ENCODE measurements at places on chromosomes 11 and 22. TPM values are rescaled to one million over a fixed set of nuclear protein-coding genes. Genes with fewer than 3 reads are reported as not detected.

The C11orf54 gene
- total RNA-seq = 23.1 TPM

DNA sequence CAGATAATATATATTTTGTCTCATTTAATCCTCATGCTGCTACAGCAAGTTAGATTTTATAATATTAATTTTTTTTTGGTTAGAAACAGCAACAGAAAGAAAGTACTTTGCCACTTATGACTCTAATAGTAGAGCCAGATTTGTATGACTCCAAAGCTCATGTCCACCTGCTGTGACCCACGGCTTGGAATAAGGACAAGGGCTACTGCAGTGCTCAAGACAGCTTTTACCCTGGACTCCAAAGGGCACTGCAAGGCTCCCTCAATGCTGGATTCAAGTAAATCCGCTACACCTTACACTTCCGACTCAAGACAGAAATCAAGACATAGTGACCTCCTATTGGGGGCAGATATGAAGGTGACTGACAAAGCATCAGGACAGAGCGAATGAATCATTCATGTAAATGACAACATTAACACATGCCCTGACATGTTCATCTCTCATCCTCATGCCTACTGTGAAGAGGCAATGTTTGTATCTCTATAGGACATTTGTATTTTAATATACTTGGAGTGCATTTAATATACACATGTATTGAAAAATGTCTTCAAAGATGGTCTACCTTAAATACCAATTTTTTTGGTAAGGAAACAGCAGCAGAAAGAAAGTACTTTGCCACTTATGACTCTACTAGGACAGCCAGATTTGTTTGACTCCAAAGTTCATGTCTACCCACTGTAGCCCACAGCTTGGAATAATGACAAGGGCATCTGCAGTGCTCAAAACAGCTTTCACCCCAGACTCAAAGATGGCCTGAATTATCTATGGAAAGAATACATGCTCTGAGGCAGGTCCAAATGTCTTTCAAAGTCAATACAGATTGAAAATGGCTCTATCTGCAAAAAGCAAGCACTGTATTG, 375.6 kb upstream of the CCDC90B start:
- peak overlapping the region; percentile 58 for H3K27ac ChIP-seq
- H3K4me3 ChIP-seq = no peak overlapping the region
- no peak for DNase-seq

The KIF18A gene
- 12.9 TPM for total RNA-seq

The CARNS1 gene
- not detected for total RNA-seq

GRCh38 chr11:88535916-88536547, 198.5 kb upstream of the CTSC start:
- no peak overlapping the region for H3K4me3 ChIP-seq
- no peaks in the 10 kb centered on the region for H3K27me3 ChIP-seq
- peaks cover 37% of the 10 kb centered on the region for H3K4me1 ChIP-seq
- no peaks in the 10 kb centered on the region for H3K36me3 ChIP-seq
- peak; percentile 82 for DNase-seq

DNA sequence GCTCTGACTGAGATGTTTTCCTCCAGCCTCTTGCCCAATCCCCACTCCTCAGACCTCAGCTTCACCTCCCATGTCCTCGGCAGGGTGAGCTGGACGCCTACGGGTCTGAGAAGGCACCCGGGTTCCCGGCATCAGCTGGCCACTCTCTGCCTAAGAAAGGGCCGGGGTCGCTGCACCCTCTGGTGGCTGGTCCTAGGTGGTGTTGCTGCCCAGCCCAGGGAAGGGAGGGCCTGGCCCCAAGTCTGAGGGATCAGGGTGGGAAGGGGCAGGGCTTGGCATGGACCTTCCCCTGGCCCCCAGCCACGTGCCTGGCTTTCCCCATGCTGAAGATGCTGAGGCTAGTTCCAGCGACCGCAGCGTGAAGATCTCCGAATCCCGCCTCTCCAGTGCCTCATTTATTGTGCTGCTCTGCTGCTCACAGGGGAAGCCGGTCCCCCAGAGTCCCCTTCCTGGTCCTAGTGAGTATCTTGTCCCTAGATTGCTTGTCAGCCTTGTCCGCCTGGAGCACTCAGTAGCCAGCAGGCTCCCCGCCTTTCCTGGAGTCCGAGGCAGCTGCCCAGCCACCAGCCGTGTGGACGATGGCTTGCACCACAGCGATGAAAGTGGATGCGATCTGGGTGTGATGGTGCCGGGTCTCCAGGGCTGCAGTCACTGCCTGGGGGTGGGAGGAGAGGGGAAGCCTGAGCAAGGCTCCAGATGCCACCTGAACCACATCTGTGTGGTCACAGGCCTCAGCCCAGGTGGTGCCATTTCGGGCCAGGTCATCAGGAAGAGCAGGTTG, 2.9 kb upstream of the GGT5 start:
- peaks cover 27% of the 10 kb centered on the region for H3K4me1 ChIP-seq
- H3K4me3 ChIP-seq = no peak overlapping the region
- no peaks in the 10 kb centered on the region for H3K27me3 ChIP-seq
- no peaks in the 10 kb centered on the region for H3K36me3 ChIP-seq

The NAALAD2 gene
- not detected for total RNA-seq

DNA sequence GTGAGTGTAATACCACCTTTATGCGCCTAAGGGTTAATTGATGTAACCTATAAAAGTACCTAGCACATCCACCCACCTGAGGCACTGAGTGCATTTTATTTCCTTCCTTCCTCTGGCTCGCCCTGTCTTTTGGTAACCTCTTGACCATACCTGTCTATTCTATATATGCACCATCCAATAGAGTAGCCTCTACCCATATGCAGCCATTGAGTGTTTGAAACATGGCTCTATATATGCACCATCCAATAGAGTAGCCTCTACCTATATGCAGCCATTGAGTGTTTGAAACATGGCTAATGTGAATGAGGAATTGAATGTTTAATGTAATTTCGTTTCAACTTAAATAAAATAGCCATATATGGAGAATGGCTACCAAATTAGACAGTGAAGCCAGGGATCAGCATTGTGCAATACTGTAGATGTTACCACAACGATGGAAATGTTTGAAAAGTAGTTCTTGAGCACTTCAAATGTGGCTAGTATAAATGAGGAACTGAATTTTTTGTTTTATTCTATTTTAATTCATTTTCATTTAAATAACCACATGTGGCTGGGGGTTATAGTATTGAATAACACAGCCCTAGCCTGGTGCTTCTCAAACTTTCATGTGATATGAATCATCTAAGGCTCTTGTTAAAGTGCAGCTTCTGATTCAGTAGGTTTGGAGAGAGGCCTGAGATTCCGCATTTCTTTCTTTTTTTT, 33.8 kb downstream of the SLC35F2 start:
- H3K4me3 ChIP-seq = no peak overlapping the region
- H3K27me3 ChIP-seq = no peaks in the 10 kb centered on the region
- H3K36me3 ChIP-seq = no peaks in the 10 kb centered on the region
- H3K4me1 ChIP-seq = peaks cover 39% of the 10 kb centered on the region
- H3K27ac ChIP-seq = peak overlapping the region; percentile 1
- no peak for DNase-seq

GRCh38 chr22:36067235-36067558, 38.6 kb upstream of the RBFOX2 start:
- peak overlapping the region; percentile 61 for H3K27ac ChIP-seq
- no peaks in the 10 kb centered on the region for H3K27me3 ChIP-seq

The OR2AT4 gene
- not detected for total RNA-seq

The PGA3 gene
- total RNA-seq = not detected

- H3K36me3 ChIP-seq = no peaks in the 10 kb centered on the region
- H3K4me1 ChIP-seq = no peaks in the 10 kb centered on the region
- H3K4me3 ChIP-seq = no peak overlapping the region
- DNase-seq = no peak
Measured at GRCh38 chr22:29190051-29190450, 15.6 kb upstream of the EMID1 start.

GRCh38 chr11:72594493-72595291, 79.5 kb downstream of the PDE2A start:
- H3K4me3 ChIP-seq = no peak overlapping the region
- H3K27me3 ChIP-seq = peaks cover 90% of the 10 kb centered on the region
- peaks cover 7% of the 10 kb centered on the region for H3K4me1 ChIP-seq
- H3K36me3 ChIP-seq = no peaks in the 10 kb centered on the region

- peaks cover 78% of the 10 kb centered on the region for H3K27me3 ChIP-seq
- H3K4me3 ChIP-seq = no peak overlapping the region
- no peaks in the 10 kb centered on the region for H3K4me1 ChIP-seq
- no peak overlapping the region for H3K27ac ChIP-seq
Measured at GRCh38 chr11:45361551-45361950, 75.4 kb upstream of the SYT13 start.

The TLCD5 gene
- total RNA-seq = 9.6 TPM

The SYT9 gene
- total RNA-seq = not detected

GRCh38 chr11:35717043-35717442, 54.5 kb downstream of the TRIM44 start:
- peaks cover 6% of the 10 kb centered on the region for H3K36me3 ChIP-seq
- H3K27ac ChIP-seq = no peak overlapping the region
- DNase-seq = peak; percentile 9
- H3K4me3 ChIP-seq = no peak overlapping the region

- H3K27ac ChIP-seq = no peak overlapping the region
- H3K36me3 ChIP-seq = no peaks in the 10 kb centered on the region
- no peak for DNase-seq
- peaks cover 5% of the 10 kb centered on the region for H3K4me1 ChIP-seq
Measured at GRCh38 chr11:116644941-116645305, 127.9 kb downstream of the BUD13 start.

DNA sequence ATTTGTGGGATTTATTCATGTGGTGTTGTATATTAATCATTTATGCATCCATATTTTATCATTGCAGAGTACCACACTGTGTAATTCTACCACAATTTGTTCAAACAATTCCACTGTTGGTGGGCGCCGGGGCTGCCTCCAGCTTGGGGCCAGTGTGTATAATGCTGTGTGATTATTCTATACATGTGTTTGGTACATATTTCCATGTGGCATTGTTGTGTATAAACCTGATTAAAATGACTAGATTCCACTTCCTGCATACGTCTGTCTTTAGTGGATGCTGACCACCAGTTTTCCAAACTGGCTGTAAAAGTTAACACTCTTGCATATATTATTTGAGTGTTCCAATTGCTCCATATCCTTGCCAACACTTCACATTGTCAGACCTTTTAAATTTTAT, 1213.8 kb downstream of the TBC1D22A start:
- no peak overlapping the region for H3K27ac ChIP-seq
- H3K36me3 ChIP-seq = no peaks in the 10 kb centered on the region
- no peaks in the 10 kb centered on the region for H3K4me1 ChIP-seq
- no peaks in the 10 kb centered on the region for H3K27me3 ChIP-seq

GRCh38 chr22:29710922-29711593, 8.7 kb upstream of the CABP7 start:
- peaks cover 16% of the 10 kb centered on the region for H3K27me3 ChIP-seq
- peak; percentile 38 for DNase-seq
- H3K4me3 ChIP-seq = no peak overlapping the region

- H3K27ac ChIP-seq = no peak overlapping the region
- no peaks in the 10 kb centered on the region for H3K36me3 ChIP-seq
- H3K27me3 ChIP-seq = no peaks in the 10 kb centered on the region
- no peak overlapping the region for H3K4me3 ChIP-seq
- DNase-seq = no peak
Measured at GRCh38 chr22:42225841-42226240, 44.6 kb downstream of the TCF20 start.

GRCh38 chr11:77167111-77167626, 39.1 kb downstream of the MYO7A start:
- no peak overlapping the region for H3K27ac ChIP-seq
- H3K4me3 ChIP-seq = no peak overlapping the region
- H3K4me1 ChIP-seq = no peaks in the 10 kb centered on the region

DNA sequence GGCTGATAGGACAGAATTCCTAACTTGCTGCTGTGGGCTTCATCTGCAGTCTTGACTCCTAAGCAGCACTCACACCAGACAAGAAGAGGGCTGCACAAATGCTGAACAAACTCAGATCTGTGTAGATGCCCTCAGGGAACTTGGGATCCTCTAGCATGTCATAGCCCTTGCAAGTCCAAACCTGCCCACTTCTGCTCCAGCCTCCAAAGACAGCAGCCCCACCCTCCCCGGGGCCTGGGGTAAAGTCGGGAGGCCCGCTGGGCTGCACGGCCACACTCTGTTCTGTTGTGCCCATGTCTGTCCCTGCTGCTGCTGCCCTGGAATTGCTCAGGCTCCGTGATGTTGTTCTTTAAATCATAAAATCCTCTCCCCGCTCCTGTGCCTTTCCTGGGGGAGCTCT, 28.3 kb downstream of the DRD2 start:
- no peaks in the 10 kb centered on the region for H3K36me3 ChIP-seq
- peak; percentile 93 for DNase-seq
- H3K4me3 ChIP-seq = peak overlapping the region; percentile 40
- H3K27ac ChIP-seq = peak overlapping the region; percentile 75
- peaks cover 34% of the 10 kb centered on the region for H3K4me1 ChIP-seq

- H3K36me3 ChIP-seq = no peaks in the 10 kb centered on the region
- H3K27ac ChIP-seq = no peak overlapping the region
- DNase-seq = no peak
- no peak overlapping the region for H3K4me3 ChIP-seq
Measured at GRCh38 chr22:22031183-22031945, 48.8 kb upstream of the TOP3B start.

The OR51E2 gene
- not detected for total RNA-seq
